Gastrocnemius medialis (tissue), 4 donors: ENCODE measurements at places on chromosomes 5 and 9.

- no peaks in the 10 kb centered on the region for H3K27me3 ChIP-seq
- no peak overlapping the region for H3K27ac ChIP-seq
- no peaks in the 10 kb centered on the region for H3K4me1 ChIP-seq
- no peaks in the 10 kb centered on the region for H3K36me3 ChIP-seq
These were observed 64.7 kb upstream of the PALM2AKAP2 start for GRCh38 chr9:109715344-109715743.

- H3K27me3 ChIP-seq = no peaks in the 10 kb centered on the region
- no peak for DNase-seq
- H3K4me1 ChIP-seq = no peaks in the 10 kb centered on the region
These were observed 157.5 kb upstream of the MAST4 start for GRCh38 chr5:66438696-66439095.

DNA sequence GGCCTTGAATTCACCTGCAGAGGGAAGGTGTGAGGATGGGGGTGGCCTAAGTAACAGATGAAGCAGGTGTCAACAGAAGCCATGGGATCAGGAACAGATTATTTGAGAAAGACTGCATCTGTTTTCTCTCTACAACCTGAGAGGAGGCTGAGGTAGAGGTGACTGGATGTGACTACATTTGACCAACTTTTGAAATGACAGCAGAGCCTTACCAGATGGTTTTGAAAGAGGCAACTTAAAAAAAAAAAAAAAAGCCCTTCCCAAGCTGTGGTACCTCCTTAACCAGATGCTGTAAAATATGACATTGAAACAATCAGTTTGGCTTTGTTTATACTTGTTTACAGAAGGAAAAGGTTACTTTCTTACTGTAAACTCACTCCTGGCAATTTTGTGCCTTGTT is 108.6 kb downstream of the TRIO start:
- no peaks in the 10 kb centered on the region for H3K27me3 ChIP-seq
- DNase-seq = no peak
- H3K4me1 ChIP-seq = peaks cover 29% of the 10 kb centered on the region
- no peak overlapping the region for H3K4me3 ChIP-seq
- no peaks in the 10 kb centered on the region for H3K36me3 ChIP-seq
- peak overlapping the region; percentile 66 for H3K27ac ChIP-seq

GRCh38 chr5:124790895-124791732 is 44.7 kb upstream of the ZNF608 start:
- DNase-seq = no peak
- no peak overlapping the region for H3K4me3 ChIP-seq
- no peaks in the 10 kb centered on the region for H3K27me3 ChIP-seq
- no peaks in the 10 kb centered on the region for H3K36me3 ChIP-seq
- no peak overlapping the region for H3K27ac ChIP-seq

- no peaks in the 10 kb centered on the region for H3K27me3 ChIP-seq
- H3K36me3 ChIP-seq = no peaks in the 10 kb centered on the region
- peak; percentile 33 for DNase-seq
- peak overlapping the region; percentile 39 for H3K4me3 ChIP-seq
These were observed 11.2 kb downstream of the IER5L start for GRCh38 chr9:129166623-129167557.

- no peaks in the 10 kb centered on the region for H3K27me3 ChIP-seq
- no peak overlapping the region for H3K27ac ChIP-seq
- DNase-seq = no peak
- no peaks in the 10 kb centered on the region for H3K36me3 ChIP-seq
These were observed 515.6 kb upstream of the DMAC1 start for GRCh38 chr9:8315211-8315610.

DNA sequence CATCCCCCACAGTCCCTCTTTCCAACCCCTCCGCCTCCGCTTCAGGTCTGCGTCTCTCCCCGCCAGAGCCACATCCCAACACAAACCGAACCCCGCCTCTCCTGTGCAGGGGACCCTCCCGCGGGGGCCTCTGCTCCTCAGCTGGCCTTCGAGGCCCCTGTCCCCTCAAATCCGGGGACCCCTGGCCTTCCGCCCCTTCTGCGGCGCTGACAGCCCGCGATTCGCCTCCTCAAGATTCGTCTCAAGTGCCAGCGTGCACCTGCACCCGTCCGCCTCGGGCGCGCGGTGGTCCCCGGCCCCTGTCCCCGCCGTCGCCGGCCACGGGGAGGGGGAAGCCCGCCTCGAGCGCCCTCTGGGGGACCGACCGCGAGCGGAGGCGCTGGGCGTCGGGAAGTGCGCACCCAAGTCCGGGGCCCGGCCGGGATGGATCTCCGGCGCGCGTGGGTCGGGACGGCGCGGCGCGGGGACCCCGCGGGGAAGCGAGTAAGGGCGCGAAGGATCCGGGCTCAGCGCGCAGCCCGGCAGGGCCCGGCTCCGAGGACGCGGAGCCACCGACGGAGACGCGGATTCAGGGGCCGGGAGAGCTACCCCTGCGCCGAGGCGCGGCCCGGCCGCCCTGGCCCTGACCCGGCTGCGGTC is 623 bp downstream of the FLT4 start:
- H3K36me3 ChIP-seq = no peaks in the 10 kb centered on the region
- peak overlapping the region; percentile 39 for H3K4me3 ChIP-seq
- H3K4me1 ChIP-seq = no peaks in the 10 kb centered on the region

DNA sequence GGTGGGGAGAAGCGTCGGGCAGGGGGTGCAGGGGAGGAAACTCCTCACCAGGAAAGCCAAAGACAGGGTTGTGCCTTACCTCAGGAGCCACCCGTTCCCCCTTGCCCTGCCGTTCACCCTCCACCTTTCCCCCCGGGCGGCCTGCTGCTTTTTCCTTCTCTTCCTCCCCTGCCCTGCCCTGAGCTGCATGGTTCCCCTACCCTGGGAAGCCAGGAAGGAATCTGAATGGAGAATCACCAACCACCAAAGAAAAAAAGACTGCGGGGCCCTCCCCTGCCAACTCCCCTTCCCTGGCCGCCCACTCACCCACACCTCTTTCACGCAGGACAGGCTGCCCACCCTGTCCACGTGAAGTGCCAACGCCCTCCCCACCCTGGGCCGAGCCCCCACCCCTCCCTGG is 820 bp upstream of the NFX1 start:
- no peaks in the 10 kb centered on the region for H3K36me3 ChIP-seq
- peak overlapping the region; percentile 93 for H3K27ac ChIP-seq
- DNase-seq = no peak
- H3K27me3 ChIP-seq = no peaks in the 10 kb centered on the region
- peaks cover 43% of the 10 kb centered on the region for H3K4me1 ChIP-seq

GRCh38 chr5:34041247-34041972 is 1.6 kb downstream of the C1QTNF3 start:
- no peak for DNase-seq
- no peak overlapping the region for H3K27ac ChIP-seq
- H3K36me3 ChIP-seq = no peaks in the 10 kb centered on the region
- H3K27me3 ChIP-seq = no peaks in the 10 kb centered on the region
- H3K4me1 ChIP-seq = peaks cover 29% of the 10 kb centered on the region

GRCh38 chr9:133331641-133332380 is 4.2 kb downstream of the SURF6 start:
- no peak overlapping the region for H3K27ac ChIP-seq
- no peaks in the 10 kb centered on the region for H3K27me3 ChIP-seq
- H3K4me1 ChIP-seq = peaks cover 17% of the 10 kb centered on the region
- H3K4me3 ChIP-seq = no peak overlapping the region

- H3K27ac ChIP-seq = no peak overlapping the region
- no peaks in the 10 kb centered on the region for H3K36me3 ChIP-seq
- no peak overlapping the region for H3K4me3 ChIP-seq
- DNase-seq = no peak
These were observed 115.8 kb upstream of the SLC25A48 start for GRCh38 chr5:135718651-135719050.

- H3K36me3 ChIP-seq = no peaks in the 10 kb centered on the region
- H3K27me3 ChIP-seq = no peaks in the 10 kb centered on the region
- H3K4me1 ChIP-seq = peaks cover 30% of the 10 kb centered on the region
- H3K27ac ChIP-seq = no peak overlapping the region
- DNase-seq = peak; percentile 37
These were observed 51.9 kb upstream of the IFNK start for GRCh38 chr9:27472195-27472594.

GRCh38 chr9:130870491-130871381 is 25.9 kb downstream of the QRFP start:
- H3K27ac ChIP-seq = no peak overlapping the region
- H3K36me3 ChIP-seq = peaks cover 30% of the 10 kb centered on the region
- peaks cover 16% of the 10 kb centered on the region for H3K4me1 ChIP-seq
- H3K4me3 ChIP-seq = no peak overlapping the region
- no peak for DNase-seq

- H3K4me3 ChIP-seq = peak overlapping the region; percentile 74
- H3K36me3 ChIP-seq = no peaks in the 10 kb centered on the region
- peak; percentile 88 for DNase-seq
- H3K27ac ChIP-seq = peak overlapping the region; percentile 78
- peaks cover 8% of the 10 kb centered on the region for H3K4me1 ChIP-seq
- H3K27me3 ChIP-seq = no peaks in the 10 kb centered on the region
These were observed 305.8 kb downstream of the PDE4D start for GRCh38 chr5:59587489-59588337.

DNA sequence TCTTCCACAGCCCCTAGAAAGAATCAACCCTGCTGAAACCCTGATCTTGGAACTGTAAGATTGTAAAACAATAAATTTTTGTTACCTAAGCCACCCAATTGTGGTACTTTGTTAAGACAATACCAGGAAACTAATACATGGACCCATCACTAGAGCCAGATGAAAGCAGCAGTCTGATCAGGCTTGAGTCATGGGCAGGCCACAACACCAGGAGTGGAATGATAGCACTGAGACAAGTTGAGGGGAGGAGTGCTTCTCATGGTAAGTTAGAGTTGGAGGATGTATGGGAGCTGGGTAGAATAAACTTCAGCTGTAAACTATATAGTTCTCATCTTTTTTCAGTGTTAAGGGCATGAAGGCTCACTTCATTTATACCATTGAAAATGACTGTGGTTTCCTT is 164.4 kb upstream of the OR13F1 start:
- H3K4me1 ChIP-seq = no peaks in the 10 kb centered on the region
- no peak overlapping the region for H3K27ac ChIP-seq
- H3K36me3 ChIP-seq = no peaks in the 10 kb centered on the region

DNA sequence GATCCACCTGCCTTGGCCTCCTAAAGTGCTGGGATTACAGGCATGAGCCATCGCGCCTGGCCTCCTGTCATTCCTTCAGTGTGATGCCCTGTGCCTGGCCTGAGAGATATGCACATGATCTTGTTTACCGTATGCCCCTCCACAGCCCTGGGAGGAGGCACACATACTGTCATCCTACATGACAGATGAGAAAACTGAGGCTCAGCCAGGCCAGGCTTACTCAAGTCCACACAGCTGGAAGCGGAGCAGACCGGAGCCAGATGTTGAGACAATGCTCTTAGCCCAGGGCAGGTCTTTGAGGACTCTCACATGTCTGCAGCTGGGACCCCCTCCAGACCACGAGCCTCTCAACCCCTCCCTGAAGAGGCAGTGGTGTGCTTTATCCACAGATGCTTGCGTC is 38.7 kb upstream of the SH3PXD2B start:
- H3K4me3 ChIP-seq = no peak overlapping the region
- H3K36me3 ChIP-seq = no peaks in the 10 kb centered on the region

GRCh38 chr9:114856942-114857315 is 51.1 kb upstream of the TNFSF15 start:
- H3K27me3 ChIP-seq = no peaks in the 10 kb centered on the region
- no peak overlapping the region for H3K27ac ChIP-seq
- DNase-seq = no peak
- no peak overlapping the region for H3K4me3 ChIP-seq

DNA sequence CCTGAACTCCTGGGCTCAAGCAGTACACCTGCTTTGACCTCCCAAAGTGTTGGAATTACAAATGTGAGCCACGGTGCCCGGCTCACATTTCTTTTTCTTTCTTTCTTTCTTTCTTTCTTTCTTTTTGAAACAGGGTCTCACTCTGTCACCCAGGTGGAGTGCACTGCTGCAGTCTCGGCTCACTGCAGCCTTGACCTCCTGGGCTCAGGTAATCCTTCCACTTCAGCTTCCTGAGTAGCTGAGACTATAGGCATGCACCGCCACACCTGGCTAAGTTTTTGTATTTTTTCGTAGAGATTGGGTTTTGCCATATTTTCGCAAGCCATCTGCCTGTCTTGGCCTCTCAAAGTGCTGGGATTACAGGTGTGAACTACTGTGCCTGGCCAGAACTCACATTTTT is 183.7 kb downstream of the CCDC171 start:
- no peaks in the 10 kb centered on the region for H3K36me3 ChIP-seq
- H3K27me3 ChIP-seq = no peaks in the 10 kb centered on the region
- H3K4me1 ChIP-seq = no peaks in the 10 kb centered on the region
- DNase-seq = no peak
- no peak overlapping the region for H3K4me3 ChIP-seq

DNA sequence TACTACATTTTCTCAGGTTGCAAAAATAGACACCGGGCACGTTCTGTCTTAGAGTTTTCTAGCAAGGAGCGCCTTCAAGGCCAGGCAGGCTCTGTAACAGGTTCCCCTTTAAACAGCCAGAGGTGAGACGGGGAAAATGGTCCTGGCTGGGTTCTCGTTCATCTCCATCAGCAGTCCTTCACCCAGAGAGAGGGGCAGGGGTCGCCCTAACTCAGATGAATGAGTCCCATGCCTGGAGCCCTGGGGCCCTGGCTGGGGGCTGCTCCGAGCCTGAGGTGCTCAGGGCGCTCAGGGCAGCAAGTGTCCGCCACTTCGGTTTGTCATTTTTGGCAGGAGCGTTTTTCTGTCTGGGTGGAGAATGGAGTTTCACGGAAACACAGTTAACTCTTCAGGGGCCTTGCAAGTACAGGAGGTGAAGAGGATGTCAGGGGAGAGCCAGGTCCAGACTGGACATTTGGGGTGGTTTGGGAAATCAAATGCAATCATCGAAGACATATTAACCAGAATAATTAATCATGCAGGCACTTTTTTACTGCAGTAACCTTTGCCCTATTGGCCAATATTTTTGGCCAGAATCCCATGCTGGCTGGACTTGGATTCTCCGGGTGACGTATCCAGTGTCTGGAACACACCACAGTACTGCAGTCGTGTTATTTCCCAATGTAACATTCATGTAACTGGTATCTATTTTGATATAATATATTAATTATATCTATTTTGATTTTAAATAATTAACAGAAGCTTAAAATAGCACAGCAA is 2.9 kb downstream of the NTNG2 start:
- peaks cover 27% of the 10 kb centered on the region for H3K4me1 ChIP-seq
- H3K36me3 ChIP-seq = no peaks in the 10 kb centered on the region
- DNase-seq = peak; percentile 36
- peaks cover 79% of the 10 kb centered on the region for H3K27me3 ChIP-seq
- peak overlapping the region; percentile 61 for H3K4me3 ChIP-seq

DNA sequence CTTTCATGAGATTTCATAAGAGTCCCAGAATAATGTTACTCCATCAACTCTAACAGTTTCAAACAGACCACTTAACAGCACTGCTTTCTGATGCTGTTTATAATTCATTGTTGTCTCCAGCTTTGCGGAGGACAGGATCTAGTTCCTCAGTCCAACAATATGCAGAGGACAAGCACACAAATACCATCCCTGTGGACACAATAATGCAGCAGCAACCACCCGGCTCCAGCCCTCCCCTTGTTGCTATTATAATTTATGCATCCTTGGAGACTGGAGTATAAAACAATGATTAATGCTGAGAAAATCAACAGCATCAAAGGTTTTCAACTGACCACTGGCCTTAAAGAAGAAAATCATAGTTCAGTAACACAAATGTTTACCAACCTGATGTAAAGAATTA is 108.3 kb downstream of the DENND1A start:
- H3K27me3 ChIP-seq = no peaks in the 10 kb centered on the region
- no peak for DNase-seq
- H3K4me3 ChIP-seq = no peak overlapping the region
- peaks cover 17% of the 10 kb centered on the region for H3K4me1 ChIP-seq
